ENCODE measurements at places on chromosomes 16 and 17.

GRCh38 chr16:54069601-54070239 lies 216.9 kb downstream of the IRX3 start:
- DNase-seq: no peak

- DNase-seq: no peak
Observed at GRCh38 chr16:995783-996182, 14.2 kb downstream of the SOX8 start.

DNA sequence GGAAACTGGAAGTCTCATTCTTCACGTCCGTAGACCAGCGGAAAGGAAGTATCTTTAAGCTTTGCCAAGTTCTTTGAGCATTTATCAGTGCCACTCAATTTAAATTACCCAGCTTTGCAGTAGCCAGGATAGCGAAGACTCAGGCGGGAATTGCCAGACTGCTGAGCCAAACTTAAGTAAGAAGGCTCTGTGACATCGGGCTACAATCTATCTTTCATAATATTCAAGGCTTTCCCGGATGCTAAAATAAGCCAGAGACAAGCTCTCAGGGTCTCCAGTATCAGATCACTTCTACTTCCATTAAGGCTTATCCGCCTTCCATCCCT lies 436 bp upstream of the BRIP1 start:
- peak; percentile 69 for DNase-seq

- peak; percentile 91 for DNase-seq
Observed at GRCh38 chr16:46961373-46962353, 11.8 kb downstream of the DNAJA2 start.

GRCh38 chr16:4900750-4901149 lies 36.2 kb downstream of the PPL start:
- no peak for DNase-seq

- DNase-seq: no peak
Observed at GRCh38 chr16:48081656-48082055, 74.1 kb downstream of the ABCC12 start.

GRCh38 chr17:37815536-37815935 lies 70.7 kb upstream of the HNF1B start:
- DNase-seq: no peak

DNA sequence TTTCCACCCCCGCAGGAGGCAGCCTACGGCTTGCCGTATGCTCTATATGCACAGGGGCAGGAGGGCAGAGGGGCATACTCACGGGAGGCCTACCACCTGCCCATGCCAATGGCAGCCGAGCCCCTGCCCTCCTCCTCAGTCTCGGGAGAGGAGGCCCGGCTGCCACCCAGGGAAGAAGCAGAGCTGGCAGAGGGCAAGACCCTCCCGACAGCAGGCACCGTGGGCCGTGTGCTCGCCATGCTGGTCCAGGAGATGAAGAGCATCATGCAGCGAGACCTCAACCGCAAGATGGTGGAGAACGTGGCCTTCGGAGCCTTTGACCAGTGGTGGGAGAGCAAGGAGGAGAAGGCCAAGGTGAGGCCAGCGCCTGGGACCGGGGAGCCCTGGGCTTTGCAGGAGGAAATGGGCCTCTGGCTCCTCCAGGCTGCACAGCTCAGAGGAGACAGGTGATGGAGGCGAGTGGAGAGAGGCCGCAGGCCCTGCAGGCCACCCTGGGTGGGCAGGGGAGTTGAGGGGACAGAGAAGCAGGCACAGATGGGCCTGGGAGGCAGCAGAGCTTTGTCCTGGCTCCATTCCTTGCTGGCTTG lies 8.6 kb downstream of the SETD1A start:
- no peak for DNase-seq

GRCh38 chr17:51335883-51336822 lies 75.8 kb downstream of the UTP18 start:
- DNase-seq: no peak

DNA sequence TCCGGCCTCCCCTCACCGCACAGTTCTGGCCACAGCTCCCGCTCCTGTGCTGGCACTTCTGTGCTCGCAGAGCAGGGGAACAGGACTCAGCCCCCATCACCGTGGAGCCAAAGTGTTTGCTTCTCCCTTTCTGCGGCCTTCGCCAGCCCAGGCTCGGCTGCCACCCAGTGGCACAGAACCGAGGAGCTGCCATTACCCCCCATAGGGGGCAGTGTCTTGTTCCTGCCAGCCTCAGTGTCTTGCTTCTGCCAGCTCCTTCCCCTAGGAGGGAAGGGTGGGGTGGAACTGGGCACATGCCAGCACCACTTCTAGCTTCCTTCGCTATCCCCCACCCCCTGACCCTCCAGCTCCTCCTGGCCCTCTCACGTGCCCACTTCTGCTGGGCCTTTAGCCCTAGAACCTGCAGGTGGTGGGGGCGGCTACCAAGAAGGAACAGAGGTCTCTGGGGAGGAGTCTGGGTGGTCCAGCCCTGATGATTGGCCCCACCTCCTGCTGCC lies 645 bp upstream of the ELMO3 start:
- peak; percentile 57 for DNase-seq

GRCh38 chr16:56939801-56940200 lies 7.9 kb downstream of the HERPUD1 start:
- no peak for DNase-seq

GRCh38 chr17:9977180-9977575 lies 72.1 kb upstream of the RCVRN start:
- no peak for DNase-seq

- no peak for DNase-seq
Observed at GRCh38 chr17:17533901-17534441, 37.8 kb upstream of the RASD1 start.

DNA sequence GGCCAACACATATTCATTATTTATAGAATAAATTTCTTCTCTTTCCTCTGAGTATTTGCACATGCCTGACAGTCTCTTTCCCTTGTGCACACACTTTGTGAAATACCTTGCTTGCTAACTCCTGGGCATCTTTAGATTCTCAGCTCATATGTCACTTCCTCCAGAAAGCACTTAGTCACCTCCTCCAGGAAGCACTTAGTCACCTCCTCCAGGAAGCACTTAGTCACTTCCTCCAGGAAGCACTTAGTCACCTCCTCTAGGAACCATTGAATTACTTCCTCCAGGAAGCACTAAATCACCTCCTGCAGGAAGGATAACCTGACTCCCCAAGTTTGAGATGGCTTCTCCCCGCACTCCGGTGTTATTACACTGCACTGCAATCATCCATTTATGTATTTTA lies 462.5 kb upstream of the EEF2KMT start:
- no peak for DNase-seq

- no peak for DNase-seq
Observed at GRCh38 chr16:77696149-77696548, 26.2 kb upstream of the NUDT7 start.

DNA sequence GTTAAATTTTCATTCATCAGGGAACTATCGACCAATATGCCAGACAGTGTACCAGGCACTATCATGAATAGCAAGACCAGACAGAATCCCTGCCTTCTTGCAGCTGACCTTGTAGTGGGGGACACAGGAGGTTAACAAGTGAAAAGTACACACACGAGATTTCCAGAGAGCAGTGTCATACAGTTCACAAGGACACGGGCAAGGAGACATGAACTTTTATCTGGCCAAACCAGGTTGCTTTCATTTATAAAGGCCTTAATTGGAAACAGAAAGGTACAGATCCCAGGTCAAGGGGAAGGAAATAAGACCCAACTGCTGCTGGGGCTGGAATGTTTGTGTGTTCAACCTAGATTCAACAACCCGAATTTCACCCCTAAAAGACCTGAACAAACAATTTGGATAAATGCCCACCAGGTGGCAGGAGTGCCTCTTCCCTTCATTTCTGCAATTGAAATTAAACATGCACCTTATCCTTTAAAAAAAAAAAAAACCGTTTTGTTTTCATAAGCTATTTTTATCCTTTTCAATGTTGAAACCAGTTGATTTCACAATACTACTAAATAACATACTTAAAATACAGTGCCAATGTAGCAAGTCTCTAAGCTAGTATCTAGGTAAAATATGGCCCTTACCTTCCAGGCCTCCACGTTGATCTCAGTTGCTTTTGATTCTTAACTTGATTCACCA lies 65.9 kb downstream of the EMP2 start:
- DNase-seq: peak; percentile 50

DNA sequence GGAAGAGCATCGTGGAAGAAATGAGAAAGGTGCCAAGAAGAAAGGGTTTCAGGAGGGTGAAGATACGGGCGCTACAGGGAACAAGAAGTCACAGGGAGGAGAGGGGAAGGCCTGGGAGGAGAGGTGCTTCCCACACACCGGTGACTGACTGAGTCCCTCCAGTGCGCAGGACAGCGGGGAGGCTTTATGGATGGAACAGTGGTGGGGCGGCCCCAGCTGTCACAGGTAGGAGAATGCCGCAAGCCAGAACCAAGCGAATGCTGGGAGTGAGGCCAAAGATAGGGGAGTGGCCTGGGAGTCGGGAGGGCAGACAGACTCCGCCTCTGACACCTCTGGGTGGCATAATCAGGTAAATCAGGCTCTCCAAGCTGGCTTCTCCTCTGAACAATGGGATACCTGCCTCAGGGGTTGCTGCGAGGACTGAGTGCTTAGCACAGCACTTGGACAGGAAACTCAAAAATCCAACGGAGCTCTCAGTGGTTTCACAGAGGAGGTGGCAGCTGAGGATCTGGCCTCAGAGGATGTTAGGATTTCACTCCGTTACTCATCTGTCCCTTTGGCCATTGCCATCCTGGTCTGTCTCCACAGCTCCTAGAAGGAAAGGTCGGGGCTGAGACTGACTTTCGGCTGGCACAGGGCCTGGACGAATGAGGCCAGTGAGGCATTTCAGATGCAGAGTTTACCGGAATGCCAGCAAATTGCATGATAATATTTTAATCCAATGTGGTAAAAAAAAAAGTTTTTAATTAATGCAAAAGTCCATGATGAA lies 717 bp upstream of the CNP start:
- no peak for DNase-seq

Data from Kasumi-1 (cell line).